ENCODE measurements at places on chromosomes 3 and 15.
A peak's percentile ranks its signal among the peaks of the same experiment; 100 is the strongest.

GRCh38 chr15:72068856-72069255, 49.1 kb downstream of the MYO9A start:
- DNase-seq = no peak

GRCh38 chr15:94460624-94461023, 229.3 kb downstream of the MCTP2 start:
- DNase-seq = no peak

GRCh38 chr3:13686367-13687160, 137.6 kb downstream of the FBLN2 start:
- no peak for DNase-seq

- no peak for DNase-seq
Measured at GRCh38 chr3:157948605-157949383, 157.4 kb downstream of the SHOX2 start.

DNA sequence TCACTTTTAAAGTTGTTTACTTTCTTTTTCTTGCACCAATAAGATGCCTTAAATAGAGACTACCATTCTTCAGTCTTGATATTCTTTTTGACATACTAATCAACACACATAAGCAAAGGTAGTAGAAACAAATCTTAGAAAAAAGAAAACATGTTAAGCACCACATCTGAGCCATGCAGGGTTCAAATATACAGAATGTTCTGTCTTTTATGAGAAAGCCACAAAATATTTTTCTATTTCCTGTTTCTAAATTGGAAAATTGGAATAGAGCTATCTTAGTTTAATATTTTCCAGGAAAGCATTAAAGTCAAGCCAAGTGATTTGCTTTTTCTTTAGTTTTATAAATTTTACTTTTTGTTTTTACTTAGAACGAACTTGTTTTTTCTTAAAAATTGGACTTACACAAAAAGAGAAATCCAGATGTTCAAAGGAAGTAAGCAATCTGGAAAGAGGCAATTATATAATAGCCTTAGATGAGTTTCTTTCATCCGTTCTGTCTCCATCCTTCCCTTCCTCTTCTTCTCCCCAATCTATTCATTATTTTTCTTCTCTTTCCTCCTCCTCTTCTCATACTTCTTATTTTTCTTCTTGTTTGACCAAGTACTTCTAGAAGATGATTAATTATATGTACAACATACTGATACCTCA, 731.7 kb downstream of the SQOR start:
- no peak for DNase-seq

- DNase-seq = no peak
Measured at GRCh38 chr15:71271327-71271726, 156.1 kb downstream of the THSD4 start.

DNA sequence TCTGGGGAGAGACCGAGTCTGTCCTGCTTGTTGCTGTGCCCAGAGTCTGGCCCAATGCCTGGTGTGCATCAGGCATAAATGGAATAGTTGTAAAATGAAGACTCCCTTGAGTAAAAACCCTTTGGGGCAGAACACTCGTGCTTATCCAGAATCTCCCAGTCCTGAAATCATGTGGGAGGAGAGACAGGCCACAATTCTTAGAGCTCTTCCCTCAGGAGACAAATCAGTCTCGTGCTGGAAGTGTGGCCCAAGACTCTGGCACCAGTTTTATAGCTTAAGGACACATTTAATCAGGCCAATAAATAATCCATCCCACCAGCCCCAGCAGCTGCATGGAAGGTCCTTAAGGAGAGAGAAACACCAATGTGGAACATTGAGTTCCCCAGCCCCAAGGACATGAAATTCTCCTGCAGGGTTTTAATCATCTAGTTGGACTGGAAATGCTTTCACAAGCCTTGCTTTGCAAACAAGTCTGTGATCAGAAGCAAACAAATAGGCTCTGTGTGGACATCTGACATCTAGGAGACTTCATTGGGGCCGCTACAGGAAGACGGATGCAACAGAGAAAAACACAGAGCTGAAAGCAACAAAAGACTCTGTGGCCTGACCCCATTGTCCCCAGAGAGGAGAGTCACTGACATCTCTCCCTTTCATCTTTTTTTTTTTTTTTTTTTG, 70.4 kb downstream of the LSM3 start:
- no peak for DNase-seq

DNA sequence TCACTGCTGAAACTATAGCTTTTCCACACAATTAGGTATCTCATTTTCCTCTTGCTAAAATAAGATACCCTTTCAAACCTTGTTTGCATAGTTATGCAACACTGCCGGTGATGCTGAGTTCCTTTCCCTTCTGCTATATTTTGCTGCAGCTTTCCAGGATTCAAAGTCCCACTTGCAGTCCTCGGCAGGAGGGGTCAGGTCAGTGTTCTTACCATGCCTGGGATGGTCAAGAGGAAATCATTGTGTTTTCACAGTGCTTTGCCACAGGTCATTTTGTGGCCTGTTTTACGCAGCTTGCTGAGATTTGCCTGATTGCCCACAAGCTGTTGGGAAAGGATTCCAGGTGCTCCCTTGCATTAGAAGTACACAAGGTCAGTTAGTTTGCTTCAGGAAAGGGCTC, 156.9 kb downstream of the B3GALNT1 start:
- DNase-seq = no peak

DNA sequence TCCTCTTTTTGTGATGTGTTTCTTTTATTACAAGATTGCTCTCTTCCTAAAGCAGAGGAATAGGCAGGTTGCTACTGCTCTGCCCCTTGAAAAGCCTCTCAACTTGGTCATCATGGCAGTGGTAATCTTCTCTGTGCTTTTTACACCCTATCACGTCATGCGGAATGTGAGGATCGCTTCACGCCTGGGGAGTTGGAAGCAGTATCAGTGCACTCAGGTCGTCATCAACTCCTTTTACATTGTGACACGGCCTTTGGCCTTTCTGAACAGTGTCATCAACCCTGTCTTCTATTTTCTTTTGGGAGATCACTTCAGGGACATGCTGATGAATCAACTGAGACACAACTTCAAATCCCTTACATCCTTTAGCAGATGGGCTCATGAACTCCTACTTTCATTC, 7.7 kb downstream of the SUCNR1 start:
- DNase-seq = no peak

DNA sequence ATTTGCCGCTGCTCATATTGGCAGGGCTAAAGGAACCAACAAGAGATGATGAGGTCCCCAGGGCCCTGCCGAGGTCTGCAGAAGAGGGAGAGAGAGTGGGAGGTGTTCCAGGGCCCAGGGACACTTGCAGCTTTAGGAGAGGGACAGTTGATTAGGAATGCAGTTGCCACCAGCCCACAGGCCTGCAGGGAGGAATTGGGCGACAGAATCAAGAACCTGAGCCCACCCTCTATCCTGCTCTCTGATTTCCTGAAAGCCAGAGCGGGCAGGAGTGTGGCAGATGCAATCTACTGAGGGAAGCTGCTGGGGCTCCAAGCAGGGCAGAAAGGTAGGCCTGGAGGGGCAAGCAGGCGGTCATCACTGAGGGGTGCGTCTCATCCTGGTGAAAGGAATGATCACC, 12.1 kb upstream of the PRR23E start:
- no peak for DNase-seq

DNA sequence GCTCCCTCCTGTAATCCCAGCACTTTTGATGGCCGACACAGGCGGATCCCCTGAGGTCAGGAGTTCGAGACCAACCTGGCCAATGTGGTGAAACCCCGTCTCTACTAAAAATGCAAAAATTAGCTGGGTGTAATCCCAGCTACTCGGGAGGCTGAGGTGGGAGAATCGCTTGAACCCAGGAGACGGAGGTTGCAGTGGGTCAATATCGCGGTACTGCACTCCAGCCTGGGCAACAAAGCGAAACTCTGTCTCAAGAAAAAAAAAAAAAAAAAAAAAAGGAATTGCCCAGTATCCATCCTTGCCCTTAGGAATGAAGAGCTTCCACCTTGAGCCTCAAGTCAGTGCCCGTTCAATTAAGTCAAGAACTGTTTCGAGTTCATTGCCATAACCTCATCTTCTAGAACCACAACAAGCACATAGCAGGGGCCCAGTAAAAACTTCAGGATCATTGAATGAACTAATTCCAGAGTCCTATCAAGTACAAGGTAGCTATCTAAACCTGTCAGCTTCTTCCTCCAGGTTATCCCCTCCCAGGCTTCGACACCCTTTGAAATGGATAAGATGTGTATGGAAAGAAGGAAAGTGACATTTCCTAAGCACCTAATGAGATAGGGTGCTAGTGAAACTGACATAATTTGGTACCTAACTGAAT, 826 bp downstream of the DBR1 start:
- DNase-seq = no peak

DNA sequence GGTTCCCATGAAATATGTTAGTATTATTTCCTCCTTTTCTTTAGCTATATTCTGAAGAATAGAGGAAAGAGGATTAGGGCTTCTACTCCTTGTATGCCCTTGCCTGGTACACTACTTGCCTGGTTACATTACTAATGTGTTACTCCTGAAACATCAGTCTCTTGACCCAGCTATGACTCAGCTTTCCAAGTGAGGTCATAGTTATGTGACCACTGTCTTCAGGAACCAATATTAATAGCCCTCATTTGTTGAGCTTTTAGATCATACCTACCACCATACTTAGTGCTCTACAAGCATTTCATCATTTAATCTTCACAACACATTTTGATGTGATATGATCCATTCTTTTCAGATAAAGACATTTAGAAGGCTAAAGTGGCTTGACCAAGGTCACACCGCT, 60.3 kb downstream of the CMSS1 start:
- peak; percentile 88 for DNase-seq

DNA sequence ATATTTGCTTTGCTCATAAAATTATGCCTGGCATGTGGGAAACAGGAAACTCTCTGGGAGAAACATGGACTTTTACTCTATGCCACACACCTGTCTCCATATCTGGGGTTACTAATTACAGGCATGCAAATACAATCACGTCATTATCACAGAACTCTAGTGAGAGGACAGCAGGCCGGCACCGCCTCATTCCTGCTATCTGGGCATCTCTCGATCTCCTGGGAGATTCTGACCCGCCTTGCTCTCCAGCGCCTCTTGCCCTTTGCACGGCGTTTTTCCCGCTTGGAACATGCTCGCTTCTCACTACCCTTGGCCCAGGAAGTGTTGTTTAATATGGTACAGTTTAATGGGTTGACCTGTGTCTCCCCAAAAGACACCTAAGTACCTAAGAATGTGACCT, 45.4 kb upstream of the PARL start:
- DNase-seq = no peak

GRCh38 chr15:66838671-66839239, 136.7 kb downstream of the SMAD6 start:
- DNase-seq = peak; percentile 70

DNA sequence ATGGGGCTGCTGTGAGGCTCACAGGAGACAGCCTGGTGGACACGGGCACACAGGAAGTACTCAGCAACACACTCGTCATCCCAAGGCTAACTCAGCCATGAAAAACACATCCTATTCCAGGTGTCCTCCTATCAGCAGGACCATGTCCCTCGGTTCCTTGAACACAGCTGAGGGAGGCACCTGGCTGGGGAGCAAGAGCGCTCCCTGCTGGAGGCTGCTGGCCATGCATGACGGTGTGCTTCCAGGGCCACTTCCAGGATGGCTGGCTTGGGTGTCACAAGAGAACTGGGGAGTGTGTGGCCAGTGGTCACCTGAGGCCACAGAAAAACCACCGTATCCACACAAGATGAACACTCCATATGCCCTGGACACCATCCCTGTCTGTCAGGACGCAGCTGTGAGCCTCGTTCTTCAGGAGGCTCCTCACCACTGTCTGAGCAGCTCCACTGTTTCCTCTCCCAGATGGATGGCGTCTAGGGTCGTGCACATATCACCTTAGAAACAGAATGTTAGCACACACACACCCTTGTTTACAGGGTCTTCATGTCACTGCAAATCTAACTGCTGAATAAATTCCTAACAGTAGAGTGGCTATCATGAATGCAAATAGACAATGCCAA, 31.0 kb downstream of the POC1A start:
- DNase-seq = peak; percentile 50

- no peak for DNase-seq
Measured at GRCh38 chr3:55860049-55860721, 373.1 kb upstream of the WNT5A start.

DNA sequence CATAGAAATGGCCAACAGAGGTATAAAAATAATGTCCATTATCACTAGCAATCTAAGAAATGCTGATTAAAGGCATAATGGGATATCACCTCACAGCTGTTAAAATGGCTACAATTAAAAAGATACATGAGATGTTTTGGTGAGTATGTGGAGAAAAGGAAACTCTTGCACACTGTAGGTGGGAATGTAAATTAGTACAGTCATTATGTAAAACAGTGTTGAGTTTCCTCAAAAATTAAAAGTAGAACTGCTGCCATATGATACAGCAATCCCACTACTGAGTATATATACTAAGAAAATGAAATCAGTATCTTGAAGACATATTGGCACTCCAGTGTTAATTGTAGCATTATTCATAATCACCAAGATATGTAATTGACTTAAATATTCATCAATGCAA, 982.2 kb upstream of the EPHA6 start:
- DNase-seq = no peak

DNA sequence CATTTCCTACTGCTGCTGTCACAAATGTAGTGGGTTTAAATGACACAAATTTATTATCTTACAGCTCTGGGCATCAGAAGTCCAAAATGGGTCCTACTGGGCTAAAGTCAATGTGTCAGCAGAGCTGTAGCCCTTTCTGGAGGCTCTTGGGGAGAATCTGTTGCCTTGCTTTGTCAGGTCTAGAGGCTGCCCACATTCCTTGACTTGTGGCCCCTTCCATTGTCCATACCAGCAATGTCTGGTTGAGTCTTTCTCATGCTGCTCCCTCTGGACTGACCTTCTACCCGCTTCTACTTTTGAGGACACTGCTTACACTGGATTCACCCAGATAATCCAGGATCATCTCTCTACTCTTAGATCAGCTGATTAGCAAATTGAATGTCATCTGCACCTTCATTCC, 3.0 kb downstream of the IL12A start:
- no peak for DNase-seq

GRCh38 chr3:43810797-43811196, 120.1 kb downstream of the ABHD5 start:
- no peak for DNase-seq

DNA sequence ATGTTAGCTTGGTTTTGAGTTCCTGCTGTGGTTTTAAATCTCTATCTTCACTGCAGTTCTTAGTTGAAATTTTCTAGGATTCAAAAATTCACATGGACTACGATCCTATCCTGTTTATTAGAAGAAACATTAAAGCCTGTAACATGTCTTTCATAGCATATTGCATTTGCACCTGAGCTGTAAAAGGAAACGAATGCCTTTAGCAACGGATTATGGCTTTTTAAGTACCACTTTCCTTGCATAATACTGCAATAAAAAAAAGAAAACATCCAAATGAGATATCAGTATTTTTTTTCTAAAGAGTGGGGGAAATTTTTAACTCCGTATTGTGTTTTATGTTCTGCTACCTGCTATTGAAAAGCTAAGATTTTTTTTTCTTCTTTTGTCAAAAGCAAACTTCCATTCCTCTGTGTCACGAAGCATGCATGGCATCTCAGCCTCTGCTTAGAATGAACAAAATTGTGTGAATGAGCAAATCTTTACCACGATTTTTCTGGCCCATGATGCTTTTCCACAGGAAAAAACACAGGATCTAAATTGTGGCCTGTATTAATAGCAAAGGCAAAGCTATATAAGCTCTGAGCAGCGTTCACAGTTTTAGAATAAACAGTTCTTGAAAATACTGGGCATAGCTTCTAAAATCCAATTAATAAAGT, 110.0 kb upstream of the CDIN1 start:
- DNase-seq = peak; percentile 73
